Amniotic epithelial cell (primary cell): ENCODE measurements at places on chromosomes 1 and 21.

GRCh38 chr1:234162661-234163060 lies 210.6 kb upstream of the COA6 start:
- no peak for DNase-seq

GRCh38 chr1:94773296-94773809 lies 46.8 kb upstream of the SLC44A3 start:
- DNase-seq = no peak

GRCh38 chr1:184190616-184191015 lies 139.1 kb downstream of the TSEN15 start:
- DNase-seq = peak; percentile 27

GRCh38 chr1:154784924-154785531 lies 85.1 kb downstream of the KCNN3 start:
- DNase-seq = no peak

GRCh38 chr1:201985355-201985754 lies 2.9 kb downstream of the RNPEP start:
- DNase-seq = no peak

DNA sequence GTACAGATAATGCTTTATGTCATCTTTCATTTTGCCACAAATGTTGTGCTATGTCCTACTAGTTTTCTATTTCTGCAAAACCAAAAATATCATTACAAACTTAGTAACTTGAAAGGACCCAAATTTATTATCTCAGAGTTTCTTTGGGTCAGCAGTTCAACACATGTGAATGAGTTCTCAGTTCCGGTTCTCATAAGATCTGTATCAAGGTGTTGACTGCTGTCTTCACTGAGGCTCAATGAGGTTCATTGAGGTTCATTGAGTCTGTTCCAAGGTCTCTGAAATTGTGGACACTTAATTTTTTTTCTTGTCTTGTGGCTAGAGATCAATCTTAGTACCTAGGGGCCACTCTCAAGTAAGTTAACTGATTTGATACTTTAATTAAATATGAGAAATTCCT lies 525.1 kb upstream of the BRINP3 start:
- DNase-seq = no peak

DNA sequence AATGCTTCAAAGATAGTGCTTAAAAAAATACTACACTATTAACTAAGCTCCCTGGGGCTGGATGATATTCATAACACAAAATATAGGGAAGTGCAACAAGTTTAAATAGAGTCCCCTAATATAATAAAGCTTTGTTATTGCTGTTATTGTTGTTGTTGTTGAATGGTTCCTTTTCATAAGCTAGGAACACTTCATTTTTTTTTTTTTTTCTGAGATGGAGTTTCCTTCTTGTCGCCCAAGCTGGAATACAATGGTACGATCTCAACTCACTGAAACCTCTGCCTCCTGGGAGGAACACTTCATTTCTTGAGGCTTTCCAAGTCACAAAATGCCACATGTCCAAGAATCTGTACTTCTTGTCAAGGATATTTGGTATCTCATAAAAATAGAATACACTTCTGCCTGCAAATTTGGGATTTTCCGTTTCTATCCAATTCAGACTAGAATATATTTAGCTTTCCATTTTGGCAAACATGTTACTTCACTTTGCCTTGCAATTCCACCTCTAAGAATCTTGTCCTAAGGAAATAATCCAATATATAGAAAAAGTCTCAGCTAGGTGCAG lies 21.1 kb downstream of the WDR47 start:
- DNase-seq = no peak

DNA sequence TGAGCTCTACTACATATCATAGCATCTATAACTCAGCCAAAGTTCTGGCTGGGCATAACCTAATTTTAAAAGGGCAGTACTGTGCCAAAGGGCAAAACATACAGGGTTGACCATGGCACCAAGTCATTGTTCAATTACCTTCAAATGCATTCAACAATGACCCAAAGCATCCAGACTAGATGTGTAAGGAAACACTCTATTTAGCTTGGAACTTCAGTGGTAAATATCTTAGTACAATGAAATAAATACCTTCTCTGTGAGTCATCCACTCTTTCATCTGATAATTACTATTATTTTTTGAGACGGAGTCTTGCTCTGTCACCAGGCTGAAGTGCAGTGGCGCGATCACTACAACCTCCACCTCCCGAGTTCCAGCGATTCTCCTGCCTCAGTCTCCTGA lies 70.0 kb downstream of the NVL start:
- no peak for DNase-seq

GRCh38 chr21:43618940-43619339 lies 40.3 kb downstream of the HSF2BP start:
- DNase-seq = peak; percentile 64

GRCh38 chr21:46297338-46298271 lies 11.5 kb downstream of the YBEY start:
- peak; percentile 29 for DNase-seq
